Upper lobe of right lung (tissue), 1 donor: ENCODE measurements at places on chromosomes 12 and 14.
A peak's percentile ranks its signal among the peaks of the same experiment; 100 is the strongest.

DNA sequence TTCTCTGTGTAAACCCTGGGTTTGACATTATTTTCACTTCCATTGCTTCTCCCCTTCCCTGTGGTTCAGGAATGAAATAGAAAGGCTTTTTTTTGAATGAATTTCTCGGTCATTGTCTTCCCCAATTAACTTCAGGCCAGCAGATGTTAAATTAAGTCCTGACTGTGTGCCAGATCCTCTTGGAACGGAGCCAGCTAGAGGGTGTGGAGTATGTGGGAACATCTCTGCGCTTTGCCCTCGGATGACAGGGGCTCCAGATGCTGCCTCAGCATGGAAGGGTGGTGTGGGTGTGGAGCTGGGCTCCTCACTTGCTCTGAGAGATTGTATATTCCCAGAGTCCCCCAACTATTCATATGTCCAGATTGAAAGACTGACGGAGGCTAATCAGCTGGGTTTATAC lies 13.1 kb downstream of the KRT85 start:
- no peak for DNase-seq

- DNase-seq = peak; percentile 76
Observed at GRCh38 chr14:70641548-70642302, at the start of gene TTC9. TTC9 (plus strand) TSS chr14:70641916; CDS start chr14:70642130, 214 bp downstream.

DNA sequence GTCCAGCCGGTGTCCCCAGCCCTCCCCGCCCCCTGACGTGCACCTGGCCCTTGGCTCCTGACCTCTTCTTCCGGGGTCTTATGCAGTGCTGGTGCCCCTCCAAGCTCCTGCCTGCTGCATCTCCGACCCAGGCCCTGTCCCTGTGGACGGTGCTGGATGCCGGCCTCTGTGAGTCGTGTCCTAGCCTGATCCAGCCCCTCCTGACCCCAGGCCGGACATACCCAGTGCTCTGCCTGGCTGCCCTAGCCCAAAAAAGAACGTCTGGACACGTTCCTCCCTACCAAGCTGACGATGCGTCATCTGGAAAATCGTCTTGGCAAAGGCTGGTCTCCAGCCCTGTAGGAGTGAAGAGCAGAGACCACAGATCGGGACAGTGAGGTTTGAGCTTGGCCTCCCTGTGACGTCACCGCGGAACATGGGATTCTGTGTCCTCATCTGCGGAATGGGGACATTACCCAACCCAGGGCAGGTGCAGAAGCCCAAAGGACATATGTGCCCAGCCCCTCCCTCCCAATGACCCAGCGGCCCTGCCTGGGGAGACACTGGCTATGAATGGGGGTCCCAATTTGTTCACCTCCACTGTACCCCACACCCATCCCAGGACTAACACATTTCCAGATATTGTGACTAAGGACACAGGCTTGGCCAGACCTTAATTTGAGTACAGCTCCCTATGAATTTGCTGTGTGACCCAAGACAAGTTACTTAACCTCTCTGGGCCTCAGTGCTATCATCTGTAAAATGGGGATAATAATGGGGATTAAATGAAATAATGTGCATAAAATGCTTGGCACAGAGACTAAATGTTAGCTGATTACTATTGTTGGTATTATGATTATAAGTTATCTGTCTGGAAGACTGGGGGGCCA lies 51.0 kb upstream of the BCL11B start:
- DNase-seq = peak; percentile 41

- no peak for DNase-seq
Observed at GRCh38 chr14:63993992-63994391, 141.2 kb downstream of the SYNE2 start.

- no peak for DNase-seq
Observed at GRCh38 chr12:110421701-110422100, 18.2 kb upstream of the ANAPC7 start.

GRCh38 chr12:94640134-94640928 lies 10.0 kb downstream of the TMCC3 start:
- DNase-seq = no peak

DNA sequence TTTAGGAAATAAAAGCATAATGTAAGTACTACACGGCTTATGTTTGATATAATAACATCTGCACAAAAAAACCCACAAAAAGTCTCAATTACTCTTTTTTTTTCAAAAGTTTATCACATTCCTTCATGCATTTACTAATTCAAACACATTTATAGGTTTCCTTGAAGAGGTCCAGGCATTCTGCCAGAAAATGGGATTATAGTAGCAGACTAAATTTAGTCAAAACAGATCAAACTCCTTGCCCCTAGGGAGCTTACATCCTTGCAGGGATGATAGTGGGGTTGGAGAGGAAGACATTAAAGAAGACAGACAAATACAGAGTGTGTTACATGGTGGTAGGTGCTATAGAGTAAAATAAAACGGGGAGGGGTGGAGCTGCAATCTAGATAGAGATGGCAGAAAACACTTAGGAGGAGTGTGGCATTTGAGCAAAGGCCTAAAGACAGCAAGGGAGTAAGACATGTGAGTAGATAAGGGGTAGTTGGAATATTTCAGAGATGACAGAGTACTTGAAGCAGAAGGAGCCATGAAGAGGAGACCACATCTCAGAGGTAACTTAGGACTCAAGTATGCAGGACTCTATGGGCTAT lies 266.9 kb downstream of the PPFIA2 start:
- no peak for DNase-seq

DNA sequence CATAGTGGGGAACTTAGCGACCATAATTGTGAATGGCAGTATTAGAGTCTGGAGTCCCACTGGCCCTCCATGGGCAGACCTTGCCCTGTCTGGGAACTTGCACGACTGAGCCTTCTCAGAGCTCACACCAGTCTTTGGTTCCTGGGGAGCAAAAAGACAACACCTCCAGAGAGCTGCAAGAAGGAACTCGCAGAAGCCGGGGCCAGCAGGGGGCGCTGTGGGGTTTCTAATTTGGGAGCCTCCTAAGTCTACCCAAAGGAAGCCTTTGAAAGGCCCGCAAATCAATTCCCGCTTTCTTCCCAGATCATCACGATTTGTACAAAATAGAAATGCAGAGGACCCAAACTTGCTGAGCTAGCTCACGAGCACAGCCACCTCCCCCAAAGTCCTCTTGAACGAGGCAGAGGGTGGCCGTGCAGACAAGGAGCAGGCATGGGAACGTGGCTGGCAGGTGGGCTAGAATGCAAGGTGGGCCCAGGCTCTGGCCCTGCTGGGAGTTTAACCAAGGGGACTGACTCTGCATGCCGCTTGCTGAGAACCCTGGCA lies 46.3 kb upstream of the FBXO21 start:
- peak; percentile 92 for DNase-seq

- DNase-seq = no peak
Observed at GRCh38 chr14:86357876-86358275, 827.9 kb downstream of the FLRT2 start.

DNA sequence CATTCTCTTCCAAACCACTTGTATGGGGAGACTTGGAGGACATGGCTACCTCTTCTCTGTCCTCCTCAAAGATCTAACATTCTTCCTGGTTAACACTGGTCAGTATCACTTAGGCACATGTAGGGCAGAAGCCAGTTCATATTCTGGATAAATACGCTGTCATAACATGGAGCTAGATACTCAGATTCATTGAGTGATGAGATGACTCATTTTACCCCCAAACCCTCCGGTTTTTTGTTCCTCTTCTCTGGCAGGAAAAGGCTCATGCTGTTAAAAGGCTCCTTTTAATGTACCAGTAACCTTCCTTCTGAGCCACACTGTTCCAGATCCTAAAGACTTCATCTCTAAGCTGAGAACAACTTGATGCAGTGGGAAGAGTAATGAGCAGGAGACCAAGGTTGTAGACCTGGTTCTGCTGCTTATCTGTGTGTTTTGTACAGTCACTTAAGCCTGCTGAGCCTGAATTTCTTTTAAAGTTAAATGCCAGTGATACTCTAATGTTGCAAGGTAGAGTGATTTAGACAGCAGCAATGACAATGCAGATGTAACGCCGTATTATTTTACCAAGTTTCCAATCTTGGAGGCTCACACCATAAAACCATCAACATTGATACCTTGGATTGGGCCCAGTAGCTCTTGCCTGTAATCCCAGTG lies 57.3 kb upstream of the ELK3 start:
- no peak for DNase-seq

DNA sequence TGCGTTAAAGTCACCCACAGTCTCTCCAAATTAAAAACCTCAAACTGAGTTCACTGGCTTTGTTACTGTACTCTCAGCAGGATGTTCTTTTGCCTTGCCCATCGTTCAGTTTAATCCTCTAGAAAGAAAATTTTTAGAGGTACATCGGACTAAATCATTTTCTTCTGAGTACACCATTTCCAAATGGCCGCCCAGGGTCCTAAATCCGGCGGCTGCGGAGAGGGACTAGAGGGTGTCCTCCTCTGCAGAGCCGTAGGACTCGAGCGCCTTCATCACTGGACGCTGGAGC lies 1.4 kb downstream of the LIN7A start:
- no peak for DNase-seq
